ENCODE measurements at places on chromosomes 16 and 17.

DNA sequence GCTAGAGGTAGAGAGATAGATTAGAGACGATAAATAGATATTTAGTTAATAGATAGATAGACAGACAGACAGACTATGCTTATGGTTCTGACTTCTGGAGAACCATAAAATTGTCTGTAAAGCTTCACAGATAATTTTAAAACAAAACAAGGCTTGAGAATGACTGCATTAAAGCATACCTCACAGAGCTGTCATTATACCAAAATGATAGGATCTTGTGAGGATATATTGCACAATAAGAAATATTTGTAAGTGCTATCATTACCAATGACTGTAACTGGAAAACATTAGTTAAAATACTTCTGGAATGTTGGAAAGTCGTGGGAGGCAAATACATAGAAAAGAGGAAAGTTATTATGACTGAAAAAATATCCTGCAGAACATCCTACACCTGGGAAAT, 3.6 kb upstream of the OR1E1 start:
- DNase-seq: no peak

- no peak for DNase-seq
These were observed 8.0 kb downstream of the DLG4 start for GRCh38 chr17:7211491-7212273.

DNA sequence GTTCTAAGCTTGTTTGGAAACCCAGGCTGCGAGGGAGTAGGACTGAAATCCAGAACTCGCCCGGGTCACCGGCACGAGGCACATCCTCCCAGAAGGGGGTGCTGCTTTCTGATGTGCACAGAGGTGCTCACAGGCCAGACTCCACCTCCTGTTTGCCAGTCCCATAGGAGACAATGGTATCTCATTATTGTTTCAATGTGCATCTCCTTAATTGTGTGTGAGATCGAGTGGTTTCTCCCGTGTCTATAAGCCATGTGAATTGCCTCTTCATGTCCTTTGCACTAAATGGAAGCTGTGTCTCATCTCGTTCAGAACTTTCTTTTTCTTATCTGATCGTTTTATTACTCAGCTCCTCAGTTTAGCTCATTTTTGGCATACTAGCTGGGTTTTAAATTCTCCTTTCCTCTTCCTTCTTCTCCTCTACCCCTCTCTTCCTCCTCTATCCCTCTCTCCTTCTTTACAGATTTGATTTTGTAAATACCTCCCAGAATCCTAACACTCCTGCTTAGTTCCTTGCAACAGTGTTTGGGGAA, 32.1 kb upstream of the PRKCB start:
- no peak for DNase-seq

DNA sequence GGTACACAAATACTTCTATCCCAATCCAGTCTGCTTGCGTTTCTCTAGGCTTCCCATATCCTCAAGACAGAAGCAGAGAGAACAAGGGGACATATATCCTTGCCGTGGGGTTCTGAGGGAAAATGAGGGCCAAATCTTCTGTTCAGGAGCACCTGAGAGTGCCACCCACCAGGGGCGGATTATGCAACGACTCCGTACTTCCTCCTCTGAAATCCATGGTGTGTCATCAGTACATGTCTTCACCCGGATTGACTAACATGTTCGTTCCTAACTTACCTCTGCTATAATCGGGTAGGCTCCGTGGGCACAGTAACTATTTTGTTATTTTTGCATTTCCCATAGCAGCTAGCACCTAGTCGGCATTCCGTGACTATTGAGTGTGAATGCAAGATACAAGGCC, 7.8 kb upstream of the ZNF200 start:
- no peak for DNase-seq

DNA sequence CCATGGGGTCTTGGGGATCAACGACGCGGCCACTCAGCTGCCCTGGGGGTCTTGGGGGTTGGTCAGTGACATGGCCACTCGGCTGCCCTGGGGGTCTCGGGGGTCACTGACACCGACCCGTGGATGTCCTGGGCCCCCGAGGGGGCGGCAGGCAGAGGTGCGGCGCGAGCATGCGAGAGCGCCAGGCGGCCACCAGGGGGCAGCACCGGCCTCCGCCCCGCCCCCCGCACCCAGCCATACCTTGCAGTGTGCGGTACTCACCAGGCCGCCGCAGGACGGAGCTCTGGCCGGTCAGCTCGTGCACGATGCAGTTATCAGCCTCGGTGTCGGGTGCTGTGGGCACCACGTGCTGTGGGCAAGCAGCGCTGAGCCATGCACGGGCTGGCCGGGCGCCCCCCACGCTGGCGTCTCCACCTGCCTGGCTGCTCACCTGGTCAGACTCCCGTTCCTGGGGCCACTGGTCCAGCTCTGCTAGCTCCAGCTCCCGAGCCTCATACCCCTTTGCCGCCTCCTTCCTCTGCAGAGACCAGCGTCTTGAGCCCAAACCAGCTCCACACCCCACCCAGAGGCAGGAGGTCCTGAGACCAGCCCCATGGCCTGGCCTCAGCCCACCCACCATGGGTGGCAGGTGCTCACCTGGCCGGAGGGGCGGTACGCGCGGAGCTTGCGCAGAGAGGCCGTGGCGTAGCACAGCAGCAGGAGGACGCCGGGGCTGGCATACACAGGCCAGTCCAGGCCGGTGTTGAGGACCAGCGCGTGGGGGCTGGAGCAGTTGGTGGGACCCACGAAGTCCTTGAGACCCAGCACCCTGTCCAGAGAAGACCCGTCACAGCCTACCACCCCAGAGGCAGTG, 31.2 kb downstream of the CTU2 start:
- DNase-seq: no peak

- DNase-seq: no peak
These were observed 196.9 kb upstream of the MAF start for GRCh38 chr16:79797486-79797885.

- peak; percentile 33 for DNase-seq
These were observed at the start of gene DDX19B for GRCh38 chr16:70298988-70299938. TSS of gene DDX19B (plus strand) at chr16:70299186. CDS start at chr16:70299298, 112 bp downstream.

- DNase-seq: no peak
These were observed 2.5 kb upstream of the CDYL2 start for GRCh38 chr16:80806927-80807340.

DNA sequence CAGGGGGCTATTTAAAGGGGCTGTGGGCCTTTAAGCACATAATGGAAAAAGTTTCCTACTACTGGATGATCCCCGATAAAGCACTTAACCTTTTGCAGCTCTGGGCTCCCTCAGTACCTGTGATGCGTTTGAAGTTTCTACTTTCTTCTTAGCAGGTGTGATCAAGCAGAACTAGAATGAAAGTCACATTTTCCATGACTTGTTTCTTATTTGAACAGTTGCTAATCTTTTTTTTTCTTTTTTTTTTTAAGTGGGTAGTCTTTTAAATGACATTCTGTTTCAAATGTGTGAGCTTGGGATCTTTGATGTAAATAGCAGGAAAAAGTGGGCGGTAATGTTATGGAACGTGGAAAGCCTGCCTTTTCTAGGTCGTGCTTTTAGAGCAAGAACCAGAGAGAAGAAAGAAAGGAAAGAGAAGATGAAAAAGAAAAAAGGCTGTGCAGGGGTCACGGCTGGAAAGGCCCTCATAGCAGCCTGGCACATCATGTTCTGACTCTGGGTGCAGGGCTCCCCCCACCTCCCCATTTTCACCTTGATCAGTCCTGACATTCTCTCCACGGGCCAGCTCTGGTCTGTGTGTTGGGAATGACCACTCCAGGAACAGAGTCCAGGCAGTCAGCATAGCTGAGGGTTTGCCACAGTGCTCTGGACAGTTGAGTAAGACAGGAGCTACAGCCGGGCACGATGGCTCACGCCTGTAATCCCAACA, 150.6 kb downstream of the CLEC16A start:
- DNase-seq: no peak

- no peak for DNase-seq
These were observed 14.2 kb downstream of the POLR3K start for GRCh38 chr16:38941-39892.

GRCh38 chr17:2996810-2997670, 66.4 kb downstream of the OR1D5 start:
- no peak for DNase-seq

DNA sequence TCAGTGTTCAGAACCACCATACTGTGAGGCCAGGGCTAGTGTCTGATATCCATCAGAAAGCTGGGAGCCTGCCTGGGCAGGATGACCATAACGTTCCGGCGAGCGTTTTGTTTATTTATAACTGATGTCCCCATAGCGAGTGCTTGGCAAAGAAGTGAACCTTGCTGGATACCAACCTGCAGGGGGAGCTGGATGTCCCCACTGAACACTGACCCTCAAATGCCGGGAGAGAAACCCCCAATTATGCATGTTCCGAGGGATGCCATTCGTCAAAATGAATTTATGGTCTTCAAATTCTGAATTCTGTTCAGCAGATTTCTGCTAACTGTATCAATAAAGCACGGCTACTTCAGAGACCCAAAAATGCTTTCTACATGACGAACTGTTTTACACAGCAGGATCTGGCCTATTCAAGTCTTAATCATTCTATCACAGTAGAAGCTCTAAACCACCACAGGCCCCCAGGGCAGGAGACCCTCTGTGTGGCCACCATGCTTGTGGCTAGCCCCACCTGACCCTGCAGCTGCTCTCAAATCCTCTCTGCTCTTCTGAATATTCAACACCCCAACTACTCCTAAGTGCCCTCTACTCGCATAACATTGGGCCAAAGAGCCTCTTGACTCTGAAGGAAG, 15.2 kb downstream of the MED24 start:
- DNase-seq: no peak

- DNase-seq: no peak
These were observed 1.3 kb upstream of the MRTFB start for GRCh38 chr16:14069818-14070217.

- no peak for DNase-seq
These were observed 98.5 kb downstream of the MRM3 start for GRCh38 chr17:880443-881269.

DNA sequence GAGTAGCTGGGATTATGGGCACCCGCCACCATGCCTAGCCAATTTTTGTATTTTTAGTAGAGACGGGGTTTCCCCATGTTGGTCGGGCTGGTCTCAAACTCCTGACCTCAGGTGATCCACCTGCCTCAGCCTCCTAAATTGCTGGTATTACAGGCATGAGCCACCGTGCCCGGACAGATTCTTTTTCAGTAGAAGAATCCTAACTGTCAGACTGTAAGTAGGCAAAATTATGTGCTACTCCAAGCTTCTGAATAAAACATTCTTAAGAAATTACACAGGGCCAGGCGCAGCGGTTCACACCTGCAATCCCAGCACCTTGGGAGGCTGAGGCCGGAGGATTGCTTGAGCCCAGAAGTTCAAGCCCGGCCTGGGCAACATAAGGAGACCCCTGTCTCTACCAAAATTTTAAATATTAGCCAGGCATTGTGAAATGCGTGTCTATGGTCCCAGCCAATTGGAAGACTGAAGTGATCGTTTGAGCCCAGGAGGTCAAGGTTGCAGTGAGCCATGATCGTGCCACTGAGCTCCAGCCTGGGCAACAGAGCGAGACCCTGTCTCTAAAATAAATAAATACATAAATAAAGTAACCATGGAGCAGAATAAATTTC, 66.7 kb upstream of the KIFC3 start:
- DNase-seq: no peak

DNA sequence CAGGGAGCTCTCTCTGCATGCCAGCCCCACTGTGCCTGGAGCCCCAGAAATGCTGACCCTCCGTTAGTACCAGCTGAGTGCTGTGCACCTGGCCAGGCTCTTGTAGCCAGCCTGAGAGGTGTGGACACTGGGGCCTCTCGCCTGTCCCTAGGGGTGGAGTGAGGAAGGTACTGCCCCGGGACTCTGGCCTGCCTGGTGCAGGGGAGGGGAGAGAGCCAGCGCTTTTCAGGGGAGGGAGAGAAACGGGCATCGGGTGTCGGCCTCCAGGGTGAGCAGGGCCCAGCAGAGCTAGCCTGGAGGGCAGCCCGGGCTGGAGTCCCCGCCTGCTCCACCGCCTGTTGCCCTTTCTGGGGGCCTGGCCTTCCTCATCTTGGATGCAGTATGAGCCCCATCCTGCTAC, 13.1 kb downstream of the MAP2K3 start:
- DNase-seq: no peak

GRCh38 chr16:16093628-16094332, 129.5 kb downstream of the ABCC6 start:
- DNase-seq: no peak

DNA sequence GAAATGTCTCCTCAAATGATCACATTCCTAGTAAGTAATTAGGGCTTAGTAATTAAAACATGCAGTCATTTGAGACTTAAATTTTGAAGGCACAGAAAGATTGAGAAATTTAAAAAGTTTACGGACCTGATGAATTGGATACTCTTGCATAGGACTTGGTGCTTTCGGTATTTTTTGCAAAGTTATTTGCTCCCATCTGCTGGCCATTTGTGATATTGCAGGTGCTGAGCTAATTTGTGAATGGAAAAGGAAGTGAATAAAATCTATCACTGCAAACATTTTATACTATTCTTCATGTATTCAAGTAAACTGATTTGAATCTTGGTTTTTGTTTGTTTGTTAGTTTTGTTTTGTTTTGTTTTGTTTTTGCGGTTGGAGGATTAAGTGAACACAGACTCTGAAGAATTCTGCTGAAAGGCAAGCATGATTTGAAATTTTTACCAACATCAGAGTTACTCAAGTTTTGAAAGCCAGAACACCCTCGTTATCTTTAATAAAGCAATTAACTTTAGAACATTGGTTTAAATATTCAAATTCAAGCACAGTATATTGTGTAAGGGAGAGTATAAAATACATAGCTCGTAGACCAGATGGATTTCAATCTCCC, 689.5 kb upstream of the RBFOX1 start:
- no peak for DNase-seq

DNA sequence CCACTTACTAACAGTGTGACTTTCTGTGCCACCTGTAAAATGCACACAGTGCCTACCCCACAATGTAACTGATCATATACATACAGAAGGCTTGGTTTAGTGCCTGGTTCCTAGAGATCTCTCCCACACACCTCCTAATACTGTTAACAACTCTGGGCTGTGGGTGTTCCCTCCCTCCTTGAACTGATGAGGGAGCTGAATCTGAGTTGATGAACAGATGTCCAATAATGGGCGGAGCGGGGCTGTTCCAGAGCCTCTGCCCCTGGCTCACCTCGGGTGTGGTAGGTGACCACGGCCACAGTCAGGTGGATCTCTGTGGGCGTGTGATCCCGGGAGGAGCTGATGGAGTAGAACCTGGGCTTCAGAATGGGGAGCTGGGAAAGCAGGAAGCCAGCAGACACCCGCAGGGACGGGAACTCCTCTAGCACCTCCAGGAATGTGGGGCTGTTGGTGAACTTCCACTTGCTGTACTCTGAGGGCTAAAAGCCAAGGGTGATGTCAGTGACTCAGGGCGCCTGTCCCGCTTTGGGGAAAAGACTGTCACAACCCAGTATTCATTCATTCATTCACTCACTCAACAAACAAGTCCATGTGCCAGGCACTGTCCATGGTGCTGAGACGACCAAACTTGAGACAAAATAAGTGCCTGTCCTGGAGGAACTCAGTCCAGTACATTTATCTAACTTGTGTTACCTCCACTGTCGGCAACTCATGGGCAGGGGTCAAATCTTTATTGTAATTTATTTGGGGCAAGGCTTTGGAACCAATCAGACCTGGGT, 37.6 kb downstream of the NOS2 start:
- no peak for DNase-seq

- no peak for DNase-seq
These were observed 37.5 kb downstream of the WWP2 start for GRCh38 chr16:69799611-69800031.

- no peak for DNase-seq
These were observed 337.0 kb downstream of the HAPSTR1 start for GRCh38 chr16:9428355-9429005.

GRCh38 chr16:9235867-9236266, 144.4 kb downstream of the HAPSTR1 start:
- no peak for DNase-seq

- no peak for DNase-seq
These were observed 103.2 kb upstream of the SDK2 start for GRCh38 chr17:73747221-73748002.

GRCh38 chr17:7296189-7296861, 1.9 kb upstream of the YBX2 start:
- no peak for DNase-seq

Data from esophagus squamous epithelium (tissue), 5 donors.